Muscle of back (tissue), 13 donors: ENCODE measurements at places on chromosomes 11 and 22. TPM values are rescaled to one million over a fixed set of nuclear protein-coding genes. Genes with fewer than 3 reads are reported as not detected.

Gene KDM4E
- polyA plus RNA-seq = 0.16 TPM

- DNase-seq = peak; percentile 42
Observed at GRCh38 chr11:2136209-2136951, 2.8 kb downstream of the IGF2 start.

GRCh38 chr11:35682230-35683173, 19.9 kb downstream of the TRIM44 start:
- DNase-seq = peak; percentile 34

DNA sequence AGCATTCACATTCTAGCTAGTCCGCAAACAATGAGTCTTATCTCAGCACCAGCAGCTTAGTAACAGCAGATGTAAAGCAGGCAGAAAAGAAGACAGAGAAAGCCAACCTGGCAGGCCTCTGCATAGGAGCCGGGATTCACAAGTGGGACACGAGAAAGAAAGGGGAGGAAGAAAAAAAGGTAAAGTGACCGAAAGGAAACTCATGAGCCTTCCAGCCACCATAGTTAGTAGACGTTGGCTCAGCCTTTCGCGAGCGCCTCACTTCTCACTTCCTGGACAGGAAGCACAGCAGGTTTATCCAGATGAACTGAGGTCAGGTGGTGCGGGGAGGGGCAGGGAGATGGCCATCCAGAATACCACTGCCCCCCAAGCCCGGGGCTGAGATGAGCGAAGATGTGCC, 19.7 kb upstream of the KAT5 start:
- DNase-seq = no peak

GRCh38 chr11:116955949-116956348, 118.5 kb upstream of the APOA1 start:
- peak; percentile 38 for DNase-seq

Gene MFNG
- 7.5 TPM for polyA plus RNA-seq

Gene KCNQ1
- polyA plus RNA-seq = 1.8 TPM

- no peak for DNase-seq
Observed at GRCh38 chr22:21933413-21933812, 19.2 kb downstream of the PPM1F start.

Gene PYGM
- 187 TPM for polyA plus RNA-seq

DNA sequence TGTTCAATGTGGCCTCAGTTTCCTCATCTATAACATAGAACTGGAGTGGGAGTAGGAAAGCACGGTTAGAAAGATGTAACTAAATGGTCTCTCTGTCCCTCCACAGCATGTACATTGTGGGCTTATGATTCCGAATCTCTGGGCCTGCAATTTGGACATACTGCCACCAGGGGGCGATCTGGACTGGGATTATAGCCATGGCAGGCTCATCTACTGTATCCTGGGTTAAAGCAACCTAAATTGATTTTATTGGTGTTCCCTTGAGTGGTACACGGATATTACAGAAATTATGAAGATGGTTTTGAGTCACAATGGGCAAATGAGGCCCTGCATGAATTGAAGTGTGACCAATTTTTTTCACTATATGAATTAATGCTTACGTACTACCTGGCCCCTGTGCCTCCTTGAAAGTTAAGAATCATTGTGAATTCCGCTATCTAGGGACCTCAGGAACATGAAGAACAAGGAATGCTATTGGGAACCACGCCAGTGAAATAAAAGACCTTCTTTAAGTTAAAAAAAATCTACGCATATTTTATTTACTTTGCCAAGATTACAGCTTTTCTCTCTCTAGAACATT, 32.9 kb downstream of the TST start:
- DNase-seq = no peak

- DNase-seq = no peak
Observed at GRCh38 chr11:69251639-69252489, 42.1 kb upstream of the MYEOV start.

Gene ATP6V1E1
- polyA plus RNA-seq = 67.2 TPM

GRCh38 chr22:17946662-17947367, 77.5 kb downstream of the MICAL3 start:
- DNase-seq = no peak

- peak; percentile 43 for DNase-seq
Observed at GRCh38 chr22:41480397-41480735, 11.4 kb downstream of the ACO2 start.

DNA sequence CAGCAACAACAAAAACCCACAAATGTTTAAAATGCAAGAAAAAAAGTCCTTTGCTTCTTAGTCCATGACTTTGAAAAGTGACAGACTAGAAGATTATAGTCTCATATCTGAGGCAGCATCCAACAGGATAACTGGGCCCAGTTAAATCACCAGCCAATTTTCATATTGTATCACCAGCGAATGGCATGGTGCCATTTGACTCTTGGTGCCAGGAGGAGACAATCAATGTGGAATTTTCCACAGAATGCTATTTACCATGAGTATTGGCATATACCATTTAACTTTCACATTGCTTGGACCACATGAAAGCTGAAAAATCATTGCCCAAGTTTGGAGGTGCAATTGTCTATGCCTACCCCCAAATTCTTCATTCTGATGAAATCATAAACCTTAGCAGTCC, 255.5 kb downstream of the TENM4 start:
- no peak for DNase-seq

GRCh38 chr11:93984196-93984567, 37.0 kb upstream of the HEPHL1 start:
- DNase-seq = no peak

- no peak for DNase-seq
Observed at GRCh38 chr11:73145986-73146575, 4.0 kb upstream of the FCHSD2 start.

- no peak for DNase-seq
Observed at GRCh38 chr11:46107780-46108179, 13.5 kb downstream of the PHF21A start.

Gene TSPAN32
- 5.6 TPM for polyA plus RNA-seq

Gene POTEH
- polyA plus RNA-seq = not detected

Gene XKR3
- polyA plus RNA-seq = not detected

- DNase-seq = peak; percentile 2
Observed at GRCh38 chr11:91513734-91514133, 710.9 kb upstream of the FAT3 start.

DNA sequence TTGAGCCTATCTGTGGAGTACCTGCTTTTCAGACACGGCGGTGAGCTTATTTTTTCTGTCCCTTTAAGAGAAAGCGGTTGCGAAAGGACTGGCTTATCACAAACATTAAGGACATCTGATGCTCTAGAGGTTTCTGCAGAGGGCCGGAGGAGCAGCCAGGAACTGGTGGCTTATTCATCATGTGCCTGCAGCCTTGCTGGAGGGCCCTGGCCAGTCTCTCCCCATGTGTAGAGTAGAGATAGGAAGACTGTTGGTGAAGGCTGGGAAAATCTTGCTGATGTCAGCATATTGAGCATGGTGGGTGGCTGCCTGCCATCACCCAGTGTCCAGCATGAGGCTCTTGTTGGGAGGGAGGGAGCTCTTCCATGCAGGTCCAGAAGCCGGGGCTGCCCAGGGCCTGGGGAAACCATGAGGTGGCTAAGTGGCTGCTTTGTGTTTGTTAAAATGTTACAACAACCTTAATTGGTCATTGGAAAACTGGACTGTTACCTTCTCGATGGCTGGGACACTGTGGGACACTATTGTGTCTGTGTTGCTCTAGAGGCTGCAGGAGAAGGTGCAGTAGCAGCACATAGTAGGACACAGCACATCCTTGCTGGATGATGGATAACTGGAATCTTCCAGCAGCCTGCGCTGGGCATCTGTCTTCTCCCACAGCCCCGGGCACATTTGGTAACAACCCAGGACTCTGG, 54.3 kb downstream of the TSPAN18 start:
- no peak for DNase-seq

GRCh38 chr11:123158033-123159003, 36.7 kb downstream of the CLMP start:
- no peak for DNase-seq

DNA sequence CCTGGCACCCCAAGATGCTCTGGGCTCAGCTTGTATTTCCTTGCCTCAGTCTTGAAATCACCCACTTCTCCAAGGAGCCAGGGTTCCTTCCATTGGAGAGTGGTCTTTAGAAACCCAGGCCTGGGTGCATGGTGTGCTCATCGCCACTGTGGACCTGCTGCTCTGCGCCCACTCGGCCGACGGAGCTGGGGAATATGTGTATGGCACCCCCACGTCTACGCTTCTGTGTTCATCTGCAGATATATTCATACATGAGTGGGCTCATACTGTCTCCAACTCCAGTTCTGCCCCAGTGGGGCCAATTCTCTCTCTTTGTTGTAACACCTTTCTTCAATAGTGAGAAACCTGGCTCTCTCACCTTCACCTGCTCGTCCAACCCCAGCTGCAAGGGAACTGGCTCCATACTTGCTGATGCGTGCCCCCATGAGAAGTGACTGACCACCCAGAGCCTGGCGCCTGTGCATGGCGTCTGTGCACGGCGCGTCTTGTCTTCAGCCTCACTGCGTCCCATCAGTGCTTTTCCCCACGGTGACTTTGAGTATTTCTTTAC, 39.8 kb downstream of the KCNQ1 start:
- DNase-seq = no peak

GRCh38 chr11:83881428-83881827, 595.3 kb upstream of the CCDC90B start:
- no peak for DNase-seq
